ENCODE measurements at places on chromosomes 4 and X. TPM values are rescaled to one million over a fixed set of nuclear protein-coding genes. Genes with fewer than 3 reads are reported as not detected.

DNA sequence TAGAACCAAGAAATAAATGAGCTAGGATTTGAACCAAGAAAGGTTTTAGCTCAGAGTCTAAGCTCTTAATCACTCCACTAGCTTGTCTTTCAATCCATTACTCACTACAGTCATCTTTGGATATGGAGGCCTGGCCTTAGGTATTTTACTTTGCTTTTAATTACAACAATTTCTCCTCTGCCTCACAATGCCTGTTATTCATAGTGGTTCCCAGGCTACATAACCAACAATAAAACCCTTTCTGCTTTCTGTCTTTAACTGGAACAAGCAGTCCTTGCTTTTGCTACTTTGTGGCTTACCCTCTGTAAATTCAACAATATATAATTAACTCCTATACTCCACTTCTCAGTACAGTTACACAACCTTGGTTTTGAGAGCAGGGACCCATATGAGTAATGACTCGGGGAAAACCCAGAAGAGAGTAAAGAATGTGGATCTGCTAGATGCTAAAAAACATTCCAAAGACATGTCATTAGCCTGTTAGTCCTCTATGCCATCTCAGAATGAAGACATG is 94.7 kb upstream of the NAP1L5 start:
- H3K27me3 ChIP-seq, result no peaks in the 10 kb centered on the region
- no peak for DNase-seq
- peaks cover 9% of the 10 kb centered on the region for H3K4me1 ChIP-seq
- no peaks in the 10 kb centered on the region for H3K36me3 ChIP-seq

GRCh38 chr4:38024206-38024509 is 64.0 kb downstream of the PTTG2 start:
- no peak overlapping the region for H3K27ac ChIP-seq
- no peak overlapping the region for H3K4me3 ChIP-seq
- no peaks in the 10 kb centered on the region for H3K36me3 ChIP-seq
- no peak for DNase-seq

Gene DDIT4L
- total RNA-seq, result 0.43 TPM

DNA sequence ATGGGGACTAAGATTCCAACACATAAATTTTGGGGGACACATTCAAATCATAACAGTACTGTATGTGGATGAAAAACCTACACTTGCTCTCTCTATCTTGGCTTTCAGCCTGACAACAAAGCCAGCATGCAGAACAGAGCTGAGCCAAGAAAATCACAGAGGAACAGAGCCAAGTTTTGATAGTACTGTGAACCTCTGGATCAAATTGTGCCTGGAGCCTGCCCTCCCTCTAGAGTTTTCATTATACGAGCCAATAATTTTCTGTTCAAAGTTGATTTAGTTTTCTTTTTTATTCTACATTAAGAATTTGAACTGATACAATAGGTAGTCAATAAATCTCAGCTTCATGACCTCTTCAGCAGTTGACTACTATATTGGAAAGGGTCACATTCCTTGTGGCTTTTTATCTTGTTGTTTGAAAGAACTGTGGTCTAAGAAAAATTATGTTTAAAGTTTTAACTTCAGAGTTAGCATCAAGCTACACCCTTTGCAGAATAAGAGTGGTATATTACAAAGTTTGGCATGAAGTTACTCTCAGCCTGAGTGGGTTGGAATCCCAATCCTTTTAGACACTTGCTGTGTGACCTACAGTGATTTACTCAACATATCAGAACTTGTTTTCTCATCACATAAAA is 31.1 kb downstream of the GRID2 start:
- H3K4me3 ChIP-seq, result no peak overlapping the region
- no peak overlapping the region for H3K27ac ChIP-seq
- no peaks in the 10 kb centered on the region for H3K27me3 ChIP-seq
- no peak for DNase-seq
- no peaks in the 10 kb centered on the region for H3K4me1 ChIP-seq

DNA sequence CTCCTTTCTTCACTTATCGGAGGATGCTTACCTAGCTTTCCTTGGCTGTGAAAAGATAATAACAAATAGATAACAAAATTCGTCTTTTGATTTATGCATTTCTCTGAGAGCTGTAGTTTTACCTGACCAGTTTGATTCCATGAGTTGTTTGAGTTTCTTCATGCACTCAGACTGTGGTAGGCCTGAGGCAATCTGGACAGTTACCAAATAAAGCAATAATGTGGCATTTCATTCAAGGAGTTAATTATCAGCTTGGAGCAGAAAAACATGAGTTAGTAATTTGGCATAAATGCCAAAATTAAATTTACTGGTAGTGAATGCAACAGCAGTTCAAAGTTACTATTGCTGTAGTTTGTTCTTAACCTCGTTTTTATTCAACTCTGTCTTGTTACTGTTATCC is 53.5 kb downstream of the FABP2 start:
- no peaks in the 10 kb centered on the region for H3K4me1 ChIP-seq
- H3K36me3 ChIP-seq, result peaks cover 13% of the 10 kb centered on the region
- DNase-seq, result no peak
- H3K4me3 ChIP-seq, result no peak overlapping the region
- H3K27me3 ChIP-seq, result no peaks in the 10 kb centered on the region

- no peak overlapping the region for H3K4me3 ChIP-seq
- no peak for DNase-seq
- H3K4me1 ChIP-seq, result no peaks in the 10 kb centered on the region
- no peak overlapping the region for H3K27ac ChIP-seq
- H3K36me3 ChIP-seq, result no peaks in the 10 kb centered on the region
These were observed 408.2 kb upstream of the INTU start for GRCh38 chr4:127224556-127224955.

Gene PNMA6F
- total RNA-seq, result not detected

Gene EDA2R
- 3.2 TPM for total RNA-seq

DNA sequence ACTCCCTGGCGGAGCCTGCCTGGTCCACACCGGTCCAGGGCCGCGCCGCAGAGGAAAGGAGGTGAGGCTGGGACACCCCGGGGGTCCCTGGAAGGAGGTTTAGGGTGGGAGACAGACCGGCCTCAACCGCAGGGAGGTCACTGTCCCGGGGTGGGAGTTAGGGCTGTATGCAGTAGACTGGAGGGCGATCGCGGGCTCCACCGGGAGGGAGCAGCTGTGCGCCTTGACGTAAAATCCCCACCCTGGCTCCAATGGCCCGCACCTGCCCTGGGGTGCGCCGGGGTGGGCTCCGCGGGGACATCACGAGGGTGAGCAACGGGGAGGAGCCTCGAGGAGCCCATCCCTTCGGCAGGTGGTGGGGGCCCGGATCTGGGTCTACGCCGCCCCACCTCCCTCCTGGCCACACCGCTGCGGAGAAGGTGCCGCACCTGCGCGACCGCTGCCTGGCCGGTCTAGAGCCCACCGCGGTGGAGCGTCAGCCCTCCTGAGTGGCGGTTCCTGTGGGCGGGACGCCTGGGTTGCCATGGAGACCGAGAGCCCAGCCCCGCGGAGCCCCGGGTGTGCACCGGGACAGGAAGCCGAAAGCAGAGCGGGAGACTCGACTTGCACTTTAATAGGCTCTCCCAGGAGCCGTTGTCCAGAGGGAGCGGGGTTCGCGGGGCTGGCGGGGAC is 105.1 kb downstream of the ADRA2C start:
- no peak overlapping the region for H3K4me3 ChIP-seq
- no peak overlapping the region for H3K27ac ChIP-seq
- no peaks in the 10 kb centered on the region for H3K4me1 ChIP-seq
- DNase-seq, result peak; percentile 21
- H3K27me3 ChIP-seq, result no peaks in the 10 kb centered on the region

DNA sequence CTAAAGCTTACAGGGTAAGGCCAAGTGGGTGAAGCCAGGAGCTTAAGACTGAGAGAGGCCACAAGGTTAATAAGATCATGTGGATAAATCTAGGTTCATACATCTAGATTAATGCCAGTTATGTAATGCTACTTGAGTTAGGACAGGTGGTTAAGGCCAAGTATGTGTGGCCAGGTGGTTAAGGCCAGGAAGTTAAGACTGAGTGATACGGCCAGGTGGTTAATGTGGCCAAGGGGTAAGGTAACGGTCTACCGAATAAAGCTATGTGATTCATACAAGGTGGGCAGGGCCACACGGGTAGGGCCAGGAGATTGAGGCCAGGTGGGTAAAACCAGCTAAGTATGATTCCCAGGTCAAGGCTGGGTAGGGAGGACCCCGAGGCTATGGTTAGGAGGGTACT is 223.0 kb downstream of the TACR3 start:
- no peaks in the 10 kb centered on the region for H3K36me3 ChIP-seq
- no peak overlapping the region for H3K4me3 ChIP-seq
- H3K27me3 ChIP-seq, result no peaks in the 10 kb centered on the region
- no peak overlapping the region for H3K27ac ChIP-seq
- H3K4me1 ChIP-seq, result no peaks in the 10 kb centered on the region

Gene CLCN5
- total RNA-seq, result 2.5 TPM

- no peaks in the 10 kb centered on the region for H3K36me3 ChIP-seq
- no peaks in the 10 kb centered on the region for H3K4me1 ChIP-seq
- no peak overlapping the region for H3K27ac ChIP-seq
- H3K4me3 ChIP-seq, result no peak overlapping the region
These were observed 180.9 kb downstream of the SMIM20 start for GRCh38 chr4:26094911-26095310.

Gene STAP1
- not detected for total RNA-seq

DNA sequence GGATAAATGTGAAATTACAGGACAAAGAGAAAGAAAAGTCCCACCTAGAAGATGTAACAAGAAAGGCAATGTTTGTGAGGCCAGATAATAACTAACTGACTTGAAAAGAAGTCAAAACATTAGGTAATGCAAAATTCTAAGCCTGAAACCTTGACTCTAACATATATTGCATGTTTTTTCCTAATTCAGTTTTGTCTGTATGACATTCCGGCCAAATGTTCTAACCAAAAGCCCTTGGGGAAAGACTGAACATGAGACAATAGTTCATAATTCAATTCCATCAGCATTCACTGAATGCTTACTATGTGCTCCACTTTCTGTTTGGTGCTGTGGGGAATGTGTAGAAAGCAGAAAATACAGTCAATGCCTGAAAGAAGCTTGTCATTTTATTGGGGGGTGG is 84.8 kb upstream of the PLAC1 start:
- H3K4me1 ChIP-seq, result no peaks in the 10 kb centered on the region
- no peaks in the 10 kb centered on the region for H3K27me3 ChIP-seq
- no peak overlapping the region for H3K4me3 ChIP-seq
- no peak overlapping the region for H3K27ac ChIP-seq
- DNase-seq, result no peak

GRCh38 chr4:101304916-101305315 is 42.4 kb downstream of the PPP3CA start:
- no peaks in the 10 kb centered on the region for H3K27me3 ChIP-seq
- no peaks in the 10 kb centered on the region for H3K36me3 ChIP-seq
- H3K4me3 ChIP-seq, result no peak overlapping the region
- peak overlapping the region; percentile 6 for H3K27ac ChIP-seq
- no peak for DNase-seq

Gene MAOA
- total RNA-seq, result 106 TPM

GRCh38 chr4:25651682-25652081 is 4.0 kb upstream of the SLC34A2 start:
- no peaks in the 10 kb centered on the region for H3K4me1 ChIP-seq
- H3K36me3 ChIP-seq, result no peaks in the 10 kb centered on the region
- H3K4me3 ChIP-seq, result no peak overlapping the region
- peak overlapping the region; percentile 75 for H3K27ac ChIP-seq

DNA sequence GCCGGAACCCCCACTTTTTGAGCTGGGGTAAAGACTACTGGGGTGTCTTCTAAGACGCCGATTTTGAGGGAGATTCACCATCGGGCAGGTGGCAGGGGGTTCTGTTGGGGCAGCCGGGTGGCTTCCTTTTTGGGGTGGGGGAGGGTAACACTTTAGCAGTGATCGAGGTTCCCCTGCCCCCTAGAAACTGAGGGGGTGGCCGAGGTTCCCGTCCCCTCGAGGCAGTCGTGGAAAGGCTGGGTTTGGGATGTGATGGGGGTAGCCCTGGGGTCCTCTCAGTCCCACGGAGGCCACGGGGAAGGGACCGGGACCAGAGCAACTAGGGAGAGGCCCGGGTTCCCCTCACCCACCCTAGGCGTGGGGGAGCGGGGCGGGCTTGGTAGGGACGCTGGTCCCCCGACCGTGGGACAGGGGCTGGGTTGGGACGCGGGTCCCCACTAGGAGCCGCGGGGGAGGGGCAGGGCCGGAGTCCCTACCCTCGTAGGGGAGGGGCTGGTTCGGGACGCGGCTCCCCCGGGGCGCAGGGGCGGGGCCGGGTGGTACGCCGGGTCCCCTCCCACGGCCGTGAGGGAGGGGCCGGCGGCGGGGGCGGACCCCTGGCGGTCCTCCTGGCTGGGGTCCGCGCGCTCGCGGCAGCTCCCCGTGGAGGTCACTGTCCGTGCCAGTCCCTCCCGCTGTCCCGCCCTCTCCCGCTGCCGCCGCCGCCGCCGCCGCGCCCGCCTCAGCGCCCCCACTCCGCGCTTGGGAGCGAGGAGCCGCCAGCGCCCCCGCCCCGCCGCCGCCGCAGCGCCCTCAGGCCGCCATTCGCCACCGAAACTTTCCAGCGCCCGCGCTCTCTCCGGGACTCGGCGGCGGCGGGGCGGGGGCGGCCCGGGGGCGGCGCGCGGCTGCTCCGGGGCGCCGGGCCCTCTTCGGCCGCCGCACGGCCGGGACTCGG is at the start of gene TBL1X:
Gene TBL1X (plus strand): TSS at position 624 of the 937 bp plus-strand sequence. CDS start 188,529 bp downstream, outside the sequence.
- H3K4me3 ChIP-seq, result peak within 1 kb of the TSS; percentile 65
- H3K4me1 ChIP-seq, result peaks cover 7% of the 10 kb centered on the region
- DNase-seq, result peak; percentile 29
- peaks cover 4% of the 10 kb centered on the region for H3K27me3 ChIP-seq
- H3K27ac ChIP-seq, result peak within 1 kb of the TSS; percentile 33

Gene DMRTC1
- 0.55 TPM for total RNA-seq

Gene CXCL10
- total RNA-seq, result not detected

- no peak for DNase-seq
- H3K4me1 ChIP-seq, result no peaks in the 10 kb centered on the region
- H3K27ac ChIP-seq, result no peak overlapping the region
- H3K36me3 ChIP-seq, result no peaks in the 10 kb centered on the region
- H3K4me3 ChIP-seq, result no peak overlapping the region
These were observed 79.7 kb upstream of the GNPDA2 start for GRCh38 chr4:44806071-44806470.

- no peaks in the 10 kb centered on the region for H3K36me3 ChIP-seq
- H3K4me3 ChIP-seq, result peak overlapping the region; percentile 36
- peak; percentile 44 for DNase-seq
- H3K27me3 ChIP-seq, result no peaks in the 10 kb centered on the region
- H3K4me1 ChIP-seq, result peaks cover 7% of the 10 kb centered on the region
These were observed 1.1 kb downstream of the OGT start for GRCh38 chrX:71533851-71534561.

GRCh38 chr4:110508827-110509710 is 33.1 kb downstream of the ENPEP start:
- no peak overlapping the region for H3K27ac ChIP-seq
- no peaks in the 10 kb centered on the region for H3K27me3 ChIP-seq
- H3K36me3 ChIP-seq, result no peaks in the 10 kb centered on the region
- no peak for DNase-seq

Gene GPM6B
- total RNA-seq, result 2.1 TPM

DNA sequence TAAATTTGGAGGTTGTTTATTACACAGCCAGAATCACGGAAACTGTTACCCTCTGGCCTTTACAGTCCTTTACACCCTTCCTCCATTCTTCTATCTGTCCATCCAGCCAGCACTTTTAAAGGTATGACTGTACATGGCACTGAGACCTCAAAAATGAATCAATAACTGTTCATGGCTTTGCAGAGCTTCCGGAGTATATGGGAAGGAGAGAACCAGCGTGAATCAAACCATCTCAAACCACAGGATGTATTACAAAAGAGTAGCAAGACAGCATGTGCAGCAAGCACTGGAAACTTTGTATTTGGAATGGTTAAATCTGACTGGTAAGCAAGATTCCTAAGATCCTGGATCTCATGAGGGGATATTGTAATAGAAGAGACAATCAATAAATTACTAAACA is 228.5 kb upstream of the CASK start:
- H3K27me3 ChIP-seq, result no peaks in the 10 kb centered on the region
- no peaks in the 10 kb centered on the region for H3K36me3 ChIP-seq
- no peaks in the 10 kb centered on the region for H3K4me1 ChIP-seq
- no peak for DNase-seq
- H3K27ac ChIP-seq, result no peak overlapping the region

Gene CT45A10
- total RNA-seq, result not detected
